Chondrocyte (in vitro differentiated cells): ENCODE measurements at places on chromosomes 4 and X. TPM values are rescaled to one million over a fixed set of nuclear protein-coding genes. Genes with fewer than 3 reads are reported as not detected.

GRCh38 chr4:150849016-150849415 lies 166.1 kb downstream of the LRBA start:
- DNase-seq: no peak

The PPARGC1A gene
- total RNA-seq: 2.1 to 6.6 TPM (median 2.2 TPM) in 3 replicates

The GUCY1B1 gene
- 13.7 to 21.5 TPM (median 20.5 TPM) in 3 replicates for total RNA-seq

- DNase-seq: no peak
These were observed 59.3 kb downstream of the AREG start for GRCh38 chr4:74504212-74504611.

The PAGE1 gene
- not detected in 3 replicates for total RNA-seq
